ENCODE measurements at places on chromosomes 3 and 15.

- DNase-seq, result no peak
Observed at GRCh38 chr3:196117809-196118208, 35.9 kb upstream of the TFRC start.

- no peak for DNase-seq
Observed at GRCh38 chr3:69866988-69867720, 127.9 kb downstream of the MITF start.

GRCh38 chr3:73148206-73148605 is 86.7 kb downstream of the EBLN2 start:
- DNase-seq, result no peak

- no peak for DNase-seq
Observed at GRCh38 chr3:16330351-16330750, 65.3 kb downstream of the OXNAD1 start.

- DNase-seq, result no peak
Observed at GRCh38 chr15:23403550-23403949, 43.5 kb downstream of the GOLGA6L2 start.

All from SHP77 (cell line).